Endothelial cell of umbilical vein (primary cell): ENCODE measurements at places on chromosomes 5 and 9. TPM values are rescaled to one million over a fixed set of nuclear protein-coding genes. Genes with fewer than 3 reads are reported as not detected.

DNA sequence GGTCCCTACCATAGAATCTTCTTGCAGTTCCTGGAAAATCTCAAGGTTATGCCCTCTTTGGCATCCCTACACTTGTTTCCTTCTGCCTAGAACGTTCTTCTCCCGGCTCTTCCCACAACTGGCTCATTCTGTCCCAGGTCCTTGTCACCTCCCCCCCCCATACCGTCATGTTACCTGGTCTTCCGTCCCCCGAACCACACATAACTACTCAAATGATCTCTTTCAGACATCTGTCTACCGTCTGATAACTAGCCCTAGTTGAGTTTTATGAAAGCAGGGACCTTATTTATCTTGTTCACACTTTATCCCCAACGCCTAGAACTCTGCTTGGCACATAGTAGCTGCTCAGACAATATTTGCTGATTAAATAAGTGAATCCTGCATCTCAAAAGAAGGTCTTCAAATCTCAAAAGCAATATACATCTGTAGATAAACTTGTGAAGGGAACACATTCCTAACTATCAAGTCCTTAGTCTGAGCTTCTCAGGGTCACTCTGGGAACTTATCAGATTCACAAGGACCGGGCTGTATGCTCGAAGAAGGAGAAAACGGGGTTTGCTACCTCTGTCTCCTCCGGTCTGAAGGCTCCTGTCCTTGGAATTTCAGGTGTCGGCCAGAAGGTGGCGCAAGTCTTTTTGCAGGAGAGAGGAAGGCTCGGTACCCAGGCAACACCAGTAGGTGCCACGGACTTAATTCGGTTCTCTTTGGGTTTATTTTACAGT is 30.0 kb downstream of the LCP2 start:
- DNase-seq: peak; percentile 75

DNA sequence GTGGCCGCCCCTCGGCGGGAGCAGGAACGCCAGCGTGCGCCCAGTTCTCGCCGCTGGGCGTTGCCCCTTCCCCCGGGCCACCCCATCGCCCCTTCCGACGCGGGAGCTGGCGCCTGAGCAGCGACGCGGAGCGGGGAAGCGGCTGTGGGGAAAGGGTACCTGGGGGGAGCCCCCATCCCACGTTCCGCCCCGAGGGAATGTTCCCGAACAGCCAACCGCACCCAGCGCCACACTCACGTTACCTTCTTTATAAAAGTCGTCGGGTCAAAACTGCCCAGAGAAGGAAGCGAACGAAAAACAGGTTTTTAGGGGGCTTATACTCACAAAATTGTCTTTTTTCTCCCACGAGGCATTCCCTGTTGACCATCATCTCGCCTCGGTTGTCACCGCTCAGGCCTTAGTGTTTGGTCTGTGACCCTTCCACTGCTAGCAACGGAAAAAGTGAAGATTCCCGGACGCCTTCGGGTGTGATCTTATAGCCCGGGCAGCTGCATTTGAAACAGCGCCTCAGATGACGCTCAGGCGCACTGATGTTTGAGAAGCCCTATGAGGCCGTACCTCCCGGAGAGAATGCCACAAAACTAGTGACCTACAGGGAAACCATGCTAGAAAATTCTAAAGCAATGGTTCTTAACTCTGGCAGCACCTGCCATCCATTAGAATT is 475 bp upstream of the GOLM1 start:
- DNase-seq: peak; percentile 50

- DNase-seq: peak; percentile 74
Observed at GRCh38 chr9:21994556-21995005, at the start of gene CDKN2B-AS1. Gene CDKN2B-AS1, plus strand, starts transcription at chr9:21994791.

- DNase-seq: no peak
Observed at GRCh38 chr9:75101004-75101588, 12.8 kb downstream of the OSTF1 start.

DPYSL3 gene
- polyA plus RNA-seq: 80.3 and 81.6 TPM in 2 replicates

WDR55 gene
- polyA plus RNA-seq: 17.5 and 17.8 TPM in 2 replicates

HK3 gene
- not detected in 2 replicates for polyA plus RNA-seq
